ENCODE measurements at places on chromosomes 2 and 18.

DNA sequence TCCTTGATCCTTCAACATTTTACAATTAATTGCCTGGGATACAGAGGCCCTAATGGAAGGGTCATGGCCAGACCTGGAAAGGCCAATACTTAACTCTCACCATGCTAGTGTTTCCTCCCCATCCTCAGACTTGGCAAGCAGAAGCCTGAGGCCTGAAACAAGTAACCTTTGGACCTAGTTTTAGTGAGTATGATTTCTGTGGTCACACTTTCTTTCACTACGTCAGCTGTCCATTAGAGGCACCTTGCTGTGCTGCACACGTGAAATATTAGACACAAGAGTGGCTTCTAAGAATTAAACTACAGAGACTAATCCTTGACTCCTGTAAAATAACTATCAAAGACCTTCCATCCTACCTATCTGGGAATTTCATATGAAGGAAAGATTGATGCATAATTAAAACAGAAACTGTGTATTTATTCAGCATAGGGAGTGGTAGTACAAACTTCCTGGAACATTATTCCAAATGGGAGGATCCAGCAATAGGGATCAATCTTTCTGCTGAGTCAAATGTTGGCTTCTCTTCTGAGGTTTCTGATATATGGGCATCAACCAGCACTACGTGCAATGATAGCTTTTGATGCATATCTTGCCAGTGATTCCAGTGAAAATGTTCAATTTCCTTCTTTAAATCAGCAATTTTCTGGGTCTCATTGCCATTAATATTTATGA is 249.7 kb downstream of the IKZF2 start:
- no peak for DNase-seq

GRCh38 chr2:18645315-18645714 is 55.9 kb upstream of the NT5C1B start:
- DNase-seq: no peak

- DNase-seq: no peak
Observed at GRCh38 chr2:10620481-10620880, 69.3 kb downstream of the NOL10 start.

DNA sequence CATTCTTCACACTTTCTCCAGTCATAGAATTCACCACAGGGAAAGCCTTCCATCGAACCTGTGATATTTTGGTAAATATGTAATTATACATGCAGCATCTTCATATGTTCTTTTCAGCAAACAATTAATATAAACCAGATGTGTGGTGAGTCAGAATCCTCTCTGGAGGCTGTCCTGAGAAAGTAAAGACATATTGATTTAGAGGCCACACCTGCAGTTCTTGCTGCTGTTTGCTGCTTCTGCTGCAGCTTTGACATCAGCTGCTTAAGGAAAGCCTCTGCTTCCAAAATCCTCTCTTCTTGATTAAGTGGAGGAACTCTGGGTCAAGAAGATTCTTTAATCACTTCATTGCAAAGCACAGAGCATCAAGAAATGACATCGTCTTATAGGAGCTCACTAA is 568.8 kb upstream of the ZEB2 start:
- no peak for DNase-seq

DNA sequence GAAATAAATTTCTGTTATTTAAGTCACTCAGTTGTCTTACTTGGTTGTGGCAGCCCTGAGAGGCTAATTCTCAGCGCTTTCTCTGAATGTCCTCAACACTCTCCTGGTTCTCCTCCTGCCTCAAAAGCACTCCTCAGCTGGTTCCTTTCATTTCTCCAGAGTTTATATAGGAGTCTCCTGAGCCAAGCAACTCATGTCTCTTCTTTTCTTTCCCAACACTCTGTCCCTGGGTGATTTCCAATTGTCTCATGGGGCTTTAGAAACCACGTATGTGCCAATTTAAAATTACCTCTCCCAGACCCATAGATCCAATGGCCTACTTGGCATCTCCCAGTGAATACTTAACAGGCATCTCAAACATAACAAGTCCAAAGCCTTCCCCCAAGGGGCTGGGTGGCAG is 184.3 kb downstream of the TTC32 start:
- no peak for DNase-seq

Measured in stimulated activated CD4-positive, alpha-beta T cell treated with anti-CD3 and anti-CD28 coated beads, Interleukin-1b, Interleukin-23, amount 100 ng/mL, for 1 hour (primary cell).